Stimulated activated naive CD8-positive, alpha-beta T cell treated with anti-CD3 and anti-CD28 coated beads, Interleukin-15, Interleukin-2, amounts not matched to agents 100 U/mL and 50 U/mL, for 24 hours (primary cell): ENCODE measurements at places on chromosomes 4 and X.
A peak's percentile ranks its signal among the peaks of the same experiment; 100 is the strongest.

DNA sequence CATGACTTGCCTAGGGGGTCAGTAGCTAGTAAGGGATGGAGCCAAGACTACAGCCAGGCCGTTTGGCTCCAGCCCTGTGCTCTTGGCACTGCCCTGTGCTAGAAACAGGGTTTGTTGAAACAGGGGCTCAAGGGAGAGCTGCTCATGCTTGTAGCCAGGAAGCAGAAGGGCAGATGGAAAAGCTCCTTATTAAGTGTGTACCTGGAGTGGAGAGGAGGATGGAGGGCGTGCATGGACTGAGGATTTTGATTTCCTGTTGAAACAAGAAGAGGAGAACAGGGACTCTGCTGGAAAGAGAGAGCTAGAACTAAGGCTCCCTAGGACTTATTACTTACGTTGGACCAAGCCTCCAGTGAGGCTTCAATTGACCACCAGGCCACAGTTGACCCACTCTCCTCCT lies 363.0 kb downstream of the MID1IP1 start:
- no peak for DNase-seq

DNA sequence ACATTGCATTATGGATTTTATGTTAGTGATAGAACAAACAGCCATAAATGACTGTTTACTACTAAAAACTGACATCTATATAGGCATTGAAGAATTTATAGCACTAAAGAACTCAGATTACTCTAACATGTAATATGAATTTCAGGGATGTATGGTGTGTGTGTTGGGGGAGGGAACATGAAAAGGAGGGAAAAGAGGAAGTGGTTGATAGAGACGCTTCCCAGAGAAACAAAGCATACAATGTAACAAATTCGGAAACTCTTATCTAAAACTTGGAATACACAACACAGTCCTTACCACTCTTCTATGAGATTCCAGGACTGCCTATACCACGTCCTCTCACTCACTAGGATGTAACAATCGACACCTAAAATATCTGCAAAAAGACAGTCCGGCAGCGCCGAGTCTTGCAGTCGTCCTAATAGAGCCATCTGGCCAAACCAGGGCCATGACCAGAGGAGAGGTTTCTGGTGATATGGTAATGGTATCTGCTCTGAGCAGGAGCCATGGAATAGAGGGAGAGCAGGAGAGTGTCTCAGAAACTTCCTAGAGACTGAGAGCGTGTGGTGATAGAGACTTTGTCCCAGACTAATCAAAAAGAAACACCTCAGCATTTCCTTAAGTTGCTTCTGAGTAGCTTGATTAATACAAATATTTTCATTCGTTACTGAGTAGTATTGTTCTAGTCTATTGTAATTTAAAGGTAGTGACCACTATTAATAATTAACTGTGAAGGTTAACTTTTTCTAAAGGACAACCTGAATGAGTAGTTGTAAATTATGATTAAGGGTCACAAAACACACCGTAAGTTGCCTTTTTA lies 251.9 kb upstream of the ETNPPL start:
- DNase-seq: no peak

- no peak for DNase-seq
These were observed 917 bp downstream of the PCDH18 start for GRCh38 chr4:137531168-137531985.

- DNase-seq: no peak
These were observed 15.3 kb downstream of the ABCD1 start for GRCh38 chrX:153739754-153740486.

DNA sequence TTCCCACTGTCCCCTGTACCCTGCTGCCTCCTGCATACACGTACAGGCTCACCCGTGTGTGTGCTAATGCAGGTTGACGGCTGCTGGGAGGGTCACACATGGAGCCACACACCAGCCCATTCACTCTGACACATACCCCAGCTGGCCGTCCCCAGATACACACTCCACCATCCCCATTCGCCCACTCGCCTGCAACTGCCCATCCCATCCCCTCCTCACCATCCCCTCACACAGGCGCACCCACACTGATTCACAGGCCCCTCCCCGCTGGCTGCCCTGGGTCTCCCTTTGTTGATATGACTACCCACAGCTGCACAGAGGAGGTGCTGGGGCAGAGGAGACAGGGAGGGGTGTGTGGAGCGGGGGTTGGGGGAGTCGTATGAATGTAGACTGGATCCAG lies 25.7 kb downstream of the PJA1 start:
- DNase-seq: no peak

DNA sequence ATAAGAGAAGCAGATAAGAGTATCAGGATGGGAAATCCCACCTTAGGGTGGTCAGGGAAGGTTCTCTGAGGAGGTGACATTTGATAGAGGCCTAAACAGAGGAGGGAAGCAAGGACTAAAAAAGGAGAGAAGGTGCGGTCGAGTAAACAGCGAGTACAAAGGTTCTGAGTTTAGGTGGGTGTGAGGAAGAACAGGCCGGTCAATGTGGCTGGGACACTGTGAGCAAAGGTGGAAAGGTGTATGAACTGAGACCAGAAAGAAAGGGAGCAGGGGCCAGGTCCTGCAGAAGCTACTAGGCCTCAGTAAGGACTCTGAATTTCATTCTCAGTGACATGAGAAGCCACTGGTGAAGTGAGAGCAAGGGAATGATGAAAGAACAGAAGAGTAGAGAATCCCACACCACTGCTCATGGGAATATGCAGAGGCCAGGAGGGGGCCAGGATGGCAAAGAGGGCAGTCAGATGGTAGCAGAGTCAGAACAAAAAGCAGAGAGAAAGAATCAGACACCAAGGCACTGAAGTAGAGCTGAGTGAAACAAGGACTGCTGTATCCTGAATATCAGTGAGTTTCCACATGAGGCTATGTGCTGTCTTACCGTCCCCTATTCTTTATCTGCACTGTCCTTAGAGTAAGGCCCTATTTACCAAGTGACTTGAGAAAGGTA lies 18.0 kb downstream of the PRSS48 start:
- no peak for DNase-seq

DNA sequence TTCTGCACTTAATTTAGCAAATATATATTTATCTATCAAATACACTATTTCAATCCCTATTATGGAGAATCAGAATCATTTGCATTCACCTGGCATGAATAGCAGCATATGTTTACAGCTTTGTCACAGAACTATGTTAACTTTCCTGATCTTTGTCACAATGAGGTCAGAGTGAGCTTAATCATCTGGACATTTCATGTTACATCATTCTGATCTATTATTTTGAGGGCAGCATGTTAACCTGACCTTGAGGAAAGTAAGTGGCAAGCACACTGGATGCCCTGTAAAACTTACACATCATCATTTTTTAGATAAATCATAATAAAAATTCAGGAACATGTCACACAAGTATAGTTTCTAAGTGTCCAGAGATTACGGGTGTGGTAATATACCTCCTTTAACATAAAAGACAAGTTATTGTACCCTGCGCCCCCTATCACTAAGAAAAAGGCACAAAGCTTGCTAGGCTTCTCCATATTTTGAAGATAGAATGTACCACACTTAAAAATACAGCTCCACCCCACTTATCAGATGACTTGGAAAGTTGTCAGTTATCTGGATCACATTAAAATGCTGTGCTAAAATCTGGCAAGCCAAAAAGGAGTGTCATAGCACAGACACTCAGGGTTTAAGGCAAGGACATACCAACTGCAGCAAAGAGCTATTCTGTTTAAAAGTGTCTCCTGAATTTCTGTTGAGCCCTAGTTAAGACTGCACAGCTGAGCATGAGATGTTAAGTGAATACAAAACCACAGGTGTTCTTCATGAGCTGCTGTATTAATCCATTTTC lies 182.7 kb upstream of the FAT4 start:
- no peak for DNase-seq

- no peak for DNase-seq
These were observed 94.4 kb downstream of the GRIA2 start for GRCh38 chr4:157314906-157315305.

GRCh38 chr4:81589262-81589661 lies 117.6 kb upstream of the RASGEF1B start:
- DNase-seq: no peak

DNA sequence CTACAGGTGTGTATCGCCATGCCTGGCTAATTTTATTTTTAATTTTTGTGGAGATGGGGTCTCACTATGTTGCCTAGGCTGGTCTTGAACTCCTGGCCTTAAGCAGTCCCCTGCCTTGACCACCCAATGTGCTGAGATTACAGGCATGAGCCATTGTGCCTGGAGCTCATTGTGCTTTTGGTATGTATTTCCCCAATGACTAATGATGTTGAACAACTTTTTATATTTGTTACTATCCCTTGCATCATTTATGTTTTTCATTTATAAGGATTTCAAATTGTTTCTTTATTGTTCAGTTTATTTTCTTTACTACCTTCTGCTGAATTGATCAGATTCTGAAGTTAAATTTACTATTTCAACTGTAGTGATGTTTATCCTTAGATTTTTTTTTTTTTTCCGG lies 199.7 kb downstream of the CEP135 start:
- no peak for DNase-seq

DNA sequence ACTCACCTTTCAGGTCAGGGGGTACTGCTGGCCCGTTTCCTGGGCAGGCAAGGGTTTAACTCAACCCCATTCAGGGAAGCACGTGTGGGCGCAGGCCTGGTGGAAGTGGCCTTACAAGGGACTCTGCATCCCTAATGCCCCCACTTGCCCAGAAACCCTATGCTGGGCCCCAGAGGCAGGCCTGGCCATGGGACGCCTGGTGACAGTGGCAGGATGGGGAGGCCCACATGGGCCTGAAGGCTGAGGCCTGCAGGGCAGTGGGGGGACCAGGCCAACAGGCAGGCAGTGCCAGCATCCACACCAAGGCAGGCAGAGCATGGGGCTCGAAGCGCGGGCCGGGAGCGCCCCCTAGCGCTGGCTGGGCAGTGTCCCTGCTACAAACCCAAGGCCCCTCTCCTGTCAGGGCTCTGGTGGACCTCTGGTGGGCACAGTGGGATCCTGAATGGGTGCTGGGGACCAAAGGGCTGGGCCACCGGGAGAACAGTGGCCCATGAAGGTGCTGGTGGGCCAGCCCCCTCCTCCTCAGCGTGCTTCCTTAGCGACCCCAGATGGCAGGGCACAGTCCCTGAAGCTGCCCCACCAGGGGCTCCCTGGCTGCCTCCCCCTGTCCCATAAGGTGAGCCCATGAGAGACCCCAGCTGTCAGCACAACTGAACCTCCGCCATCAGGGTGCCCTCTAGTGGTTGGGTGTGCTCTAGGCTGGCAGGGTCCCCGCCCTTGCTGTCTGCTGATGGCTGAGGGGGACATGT lies 16.8 kb downstream of the FGFR3 start:
- DNase-seq: peak; percentile 85

DNA sequence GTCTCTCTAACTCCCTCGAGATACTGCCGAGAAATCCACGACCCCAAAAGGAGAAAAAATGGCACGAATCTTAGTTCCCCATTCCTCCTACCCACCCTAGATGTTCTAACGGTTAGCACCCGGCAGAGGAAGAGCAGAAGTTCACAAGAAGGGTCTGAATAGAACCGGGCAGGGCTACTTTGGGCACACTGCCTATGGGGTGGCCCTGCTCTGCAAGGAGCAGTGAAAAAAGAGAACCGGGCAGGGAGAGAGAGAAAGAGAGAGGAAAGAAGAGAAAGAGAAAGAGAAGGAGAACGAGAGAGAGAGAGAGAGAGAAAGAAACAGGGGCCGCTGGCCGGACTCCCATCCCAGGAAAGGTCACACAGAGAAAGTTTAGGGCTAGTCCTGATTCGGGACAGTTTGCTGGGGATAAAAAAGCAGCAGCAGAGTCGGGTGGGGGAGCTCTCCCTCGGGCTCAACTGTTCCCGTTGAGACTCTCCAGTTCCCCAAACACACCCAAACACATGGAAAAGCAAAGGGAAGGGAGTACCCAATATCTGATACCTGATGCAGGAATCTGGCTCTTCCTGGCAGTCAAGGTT lies 468 bp downstream of the GLA start:
- no peak for DNase-seq

GRCh38 chrX:139156356-139156755 lies 374.2 kb upstream of the F9 start:
- DNase-seq: no peak

DNA sequence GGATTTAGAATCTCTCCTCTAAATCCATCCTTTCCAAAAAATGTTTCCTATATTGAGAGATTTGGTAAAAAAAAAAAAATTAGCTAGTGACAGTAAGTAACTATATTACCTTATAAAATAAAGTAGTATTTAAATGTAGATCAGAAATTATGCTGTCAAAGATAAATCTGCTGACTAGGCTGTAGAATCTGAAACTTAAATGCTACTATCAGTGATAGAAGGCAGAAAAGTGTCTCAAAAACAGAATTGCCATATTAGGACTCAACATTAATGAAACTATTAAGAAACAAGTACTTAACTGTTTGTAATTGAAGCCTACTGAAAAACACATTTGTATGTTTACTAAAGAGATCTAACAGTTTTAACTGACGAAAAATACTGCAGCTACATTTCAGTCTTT lies 8.3 kb downstream of the TAF9B start:
- no peak for DNase-seq

DNA sequence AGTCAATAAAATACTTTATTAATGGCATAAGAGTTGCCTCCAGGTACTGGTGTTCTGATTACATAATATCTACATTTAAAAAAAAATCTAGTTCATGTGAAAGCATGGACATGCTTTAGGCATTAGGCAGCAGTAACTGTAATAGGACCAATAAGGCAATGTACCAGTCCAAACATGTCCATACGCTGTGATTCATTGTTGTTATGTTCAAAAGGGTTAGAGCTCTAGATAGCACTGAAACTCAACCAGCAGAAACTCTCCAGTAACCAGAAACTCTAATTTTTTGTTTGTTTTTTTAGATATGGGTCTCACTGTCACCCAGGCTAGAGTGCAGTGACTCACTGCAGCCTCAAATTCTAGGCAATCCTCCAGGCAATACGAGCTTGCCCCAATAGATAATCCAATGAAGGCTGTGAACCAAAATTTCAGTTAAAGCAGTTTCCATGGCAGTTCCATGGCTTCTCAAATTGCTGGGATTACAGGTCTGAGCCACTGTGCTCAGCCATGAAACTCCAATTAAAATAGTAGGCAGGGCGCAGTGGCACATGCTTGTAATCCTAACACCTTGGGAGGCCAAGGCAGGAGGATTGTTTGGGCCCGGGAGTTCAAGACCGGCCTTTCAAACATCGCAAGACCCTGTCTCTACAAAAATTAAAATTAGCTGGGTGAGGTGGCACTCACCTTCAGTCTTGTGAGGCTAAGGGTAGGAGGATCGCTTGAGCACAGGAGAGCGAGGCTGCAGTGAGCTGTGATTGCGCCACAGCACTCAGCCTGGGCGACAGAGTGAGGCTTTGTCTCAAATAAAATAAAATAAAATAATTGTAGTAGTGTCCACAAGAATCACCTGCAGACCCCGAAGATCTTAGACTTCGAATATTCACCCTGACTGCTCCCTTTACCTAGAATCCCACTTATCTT lies 36.3 kb downstream of the MGARP start:
- no peak for DNase-seq

- no peak for DNase-seq
These were observed 48.9 kb upstream of the TMSB15B start for GRCh38 chrX:103913356-103914020.

DNA sequence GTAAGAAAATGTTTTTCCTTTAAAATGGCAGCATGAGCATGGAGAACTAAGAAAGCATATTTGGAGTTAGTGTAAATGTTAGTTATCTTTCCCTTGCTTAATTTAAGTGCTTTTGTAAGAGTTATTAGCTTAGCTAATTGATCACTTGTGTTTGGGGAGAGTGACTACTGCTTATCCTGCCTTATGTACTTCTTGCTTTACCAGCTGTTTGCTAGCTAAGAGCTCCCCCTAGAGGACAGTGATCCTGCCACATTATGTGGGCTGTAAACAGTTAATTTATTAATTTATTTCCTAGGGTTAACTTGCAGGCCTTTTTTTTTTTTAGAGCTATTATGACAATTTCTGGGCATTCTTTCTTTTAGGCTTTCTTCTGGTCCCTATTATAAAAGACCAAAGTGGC lies 435.8 kb downstream of the MAGEB5 start:
- no peak for DNase-seq
